ENCODE measurements at places on chromosomes 16 and 17. TPM values are rescaled to one million over a fixed set of nuclear protein-coding genes. Genes with fewer than 3 reads are reported as not detected.

- no peak for DNase-seq
Observed at GRCh38 chr16:69874271-69874670, 76.9 kb upstream of the CLEC18A start.

GRCh38 chr17:27978689-27979175 lies 63.7 kb upstream of the NLK start:
- DNase-seq: no peak

DNA sequence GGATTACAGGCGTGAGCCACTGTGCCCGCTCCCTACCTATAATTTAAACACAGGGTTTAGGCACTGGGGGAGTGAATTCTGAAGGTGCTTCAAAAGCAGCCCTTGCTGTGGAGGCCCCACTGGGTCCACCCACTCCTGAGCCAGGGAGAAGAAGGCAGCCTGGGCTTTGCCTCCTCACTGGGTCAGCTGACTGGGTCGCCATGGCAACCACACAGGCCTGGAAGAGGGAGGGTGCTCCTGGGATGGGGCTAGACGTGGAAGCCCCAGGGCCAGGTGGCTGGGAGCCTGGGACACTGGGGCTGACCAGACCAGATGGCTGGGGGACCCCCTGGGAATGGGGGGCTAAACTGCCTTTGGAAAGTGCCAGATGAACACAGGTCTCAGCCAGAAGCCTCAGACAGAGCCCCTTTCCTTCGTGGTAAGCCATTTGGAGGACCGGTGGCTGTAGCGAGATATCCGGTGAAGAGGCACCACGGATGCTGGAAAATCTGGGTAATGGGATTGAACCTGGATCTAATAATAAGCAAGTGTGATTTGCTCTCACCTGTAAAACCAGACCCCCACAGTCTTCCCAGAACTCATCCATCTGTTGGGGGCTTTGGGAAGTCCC lies 32.9 kb downstream of the TRARG1 start:
- no peak for DNase-seq

The PDILT gene
- not detected for total RNA-seq

DNA sequence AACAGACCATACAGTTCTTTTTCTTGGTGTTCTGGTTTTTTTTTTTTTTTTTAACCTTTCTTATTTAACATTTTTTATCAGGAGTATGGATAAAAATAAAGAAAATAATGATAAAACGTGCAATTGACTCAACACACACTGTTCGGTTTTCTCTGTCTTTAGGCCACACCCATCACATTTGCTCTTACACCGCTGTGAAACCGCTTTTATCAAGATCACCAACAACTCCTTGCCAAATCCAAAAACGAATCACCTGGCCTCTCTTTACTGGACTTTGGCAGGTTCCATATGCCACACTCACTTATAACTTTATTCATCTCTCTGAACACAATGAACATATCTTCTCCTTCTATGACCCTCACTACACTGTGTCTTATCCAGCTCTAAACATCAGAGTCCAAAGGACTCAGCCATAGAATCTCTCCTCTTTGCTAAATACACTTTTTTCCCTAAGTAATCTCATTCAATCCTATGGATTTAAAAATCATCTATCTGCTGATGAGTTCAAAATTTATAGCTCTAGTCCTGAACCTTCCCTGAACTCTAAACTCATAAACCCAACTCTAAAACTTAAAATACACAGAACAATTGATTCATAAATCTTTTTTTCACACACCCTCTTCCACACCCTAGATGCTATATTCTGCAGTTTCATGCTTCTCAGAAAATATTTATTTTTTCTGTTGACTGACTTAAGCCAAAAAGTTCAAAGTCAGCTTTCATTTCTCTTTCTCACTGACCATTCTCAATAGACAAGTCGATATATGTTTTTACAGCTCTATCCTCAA lies 800.6 kb upstream of the SOX9 start:
- no peak for DNase-seq

- DNase-seq: no peak
Observed at GRCh38 chr17:69608808-69609472, 194.4 kb downstream of the MAP2K6 start.

The GAS2L2 gene
- total RNA-seq: not detected

The C16orf74 gene
- 5.2 TPM for total RNA-seq

The CIITA gene
- 5.7 TPM for total RNA-seq

The AOC3 gene
- total RNA-seq: 38.1 TPM

The RASL10B gene
- total RNA-seq: 0.49 TPM

- no peak for DNase-seq
Observed at GRCh38 chr17:80109713-80110446, 8.5 kb downstream of the GAA start.

- no peak for DNase-seq
Observed at GRCh38 chr16:19636436-19637267, 81.1 kb downstream of the VPS35L start.

DNA sequence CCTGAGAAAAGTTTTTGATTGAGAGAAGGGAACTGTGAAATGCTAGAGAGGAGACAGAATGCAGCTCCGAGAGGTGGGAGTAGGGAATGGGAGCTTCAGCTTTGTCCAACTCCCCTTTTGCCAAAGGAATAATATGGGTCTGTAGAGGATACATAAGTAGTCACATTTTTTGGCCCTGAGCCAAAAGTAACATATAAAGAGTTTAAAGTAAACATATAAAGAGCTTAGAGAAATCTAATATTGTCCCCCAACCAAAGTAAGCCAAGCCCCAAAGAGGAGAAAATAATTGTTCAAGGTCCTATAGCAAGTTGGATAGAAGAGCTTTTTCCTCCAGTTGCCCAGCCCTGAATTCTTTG lies 215.1 kb downstream of the TMEM114 start:
- DNase-seq: no peak

The FBXO39 gene
- 0.30 TPM for total RNA-seq
